Activated CD4-positive, alpha-beta T cell treated with anti-CD3 and anti-CD28 coated beads, Interleukin-2, amount 10 ng/mL, durations not matched to agents 24 days and 14 days (primary cell): ENCODE measurements at places on chromosomes 12 and 14.
A peak's percentile ranks its signal among the peaks of the same experiment; 100 is the strongest.

- peak; percentile 94 for DNase-seq
Observed at GRCh38 chr14:80959496-80959895, 4.1 kb downstream of the TSHR start.

DNA sequence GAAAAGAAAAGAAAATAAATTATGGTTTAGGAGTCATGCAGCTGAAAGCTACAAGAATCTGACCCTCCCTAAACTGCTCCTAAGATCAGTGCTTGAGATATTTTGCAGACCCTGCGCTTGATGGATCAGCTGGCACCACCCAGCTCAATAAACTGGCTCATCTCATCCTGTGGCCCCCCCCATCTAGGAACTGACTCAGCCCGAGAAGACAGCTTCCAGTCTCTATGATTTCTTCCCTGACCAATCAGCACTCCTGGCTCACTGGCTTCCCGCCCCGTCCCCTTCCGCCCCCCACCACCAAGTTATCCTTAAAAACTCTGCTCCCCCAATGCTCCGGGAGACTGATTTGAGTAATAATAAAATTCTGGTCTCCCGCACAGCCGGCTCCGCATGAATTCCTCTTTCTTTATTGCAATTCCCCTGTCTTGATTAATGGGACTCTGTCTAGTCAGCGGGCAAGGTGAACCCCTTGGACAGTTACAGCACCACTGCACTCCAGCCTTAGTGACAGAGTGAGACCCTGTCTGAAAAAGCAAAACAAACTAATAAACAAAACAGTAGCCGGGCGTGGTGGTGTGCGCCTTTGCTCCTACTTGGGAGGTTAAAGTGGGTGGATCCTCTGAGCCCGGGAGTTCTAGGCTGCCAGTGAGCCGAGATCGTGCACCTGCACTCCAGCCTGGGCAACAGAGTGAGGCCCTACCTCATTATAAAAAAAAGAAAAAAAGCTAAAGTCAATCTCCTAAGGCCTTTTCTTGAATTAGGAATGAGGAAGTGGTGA is 24.5 kb upstream of the SPTLC2 start:
- no peak for DNase-seq

GRCh38 chr12:56816491-56816890 is 53.4 kb downstream of the HSD17B6 start:
- DNase-seq: no peak

DNA sequence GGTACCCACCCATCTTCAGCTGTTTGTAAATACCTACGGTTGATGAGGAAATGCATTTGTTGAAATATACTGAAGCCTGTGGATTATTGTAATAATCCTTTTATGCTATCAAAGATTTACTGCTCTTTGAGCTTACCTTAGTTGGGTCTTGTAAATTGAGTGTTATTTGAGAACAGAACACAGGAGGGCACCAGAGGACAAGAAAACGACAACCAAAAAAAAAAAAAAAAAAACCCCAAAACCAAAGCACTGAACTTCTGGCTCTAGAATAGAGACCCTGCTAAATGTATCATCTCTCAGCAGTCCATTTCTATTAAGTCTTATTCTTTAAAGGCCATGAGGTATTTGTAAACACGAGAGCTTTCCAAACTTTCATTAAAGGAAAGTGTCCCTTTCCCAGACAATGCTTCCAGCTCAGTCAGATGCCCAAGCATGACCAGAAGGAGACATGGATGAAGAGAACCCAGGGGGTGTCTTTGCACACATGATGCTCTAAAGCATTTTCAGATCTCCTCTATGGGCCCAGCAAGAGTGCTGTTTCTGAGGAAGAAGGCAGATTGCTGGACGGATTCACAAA is 763.9 kb downstream of the NRXN3 start:
- DNase-seq: no peak

DNA sequence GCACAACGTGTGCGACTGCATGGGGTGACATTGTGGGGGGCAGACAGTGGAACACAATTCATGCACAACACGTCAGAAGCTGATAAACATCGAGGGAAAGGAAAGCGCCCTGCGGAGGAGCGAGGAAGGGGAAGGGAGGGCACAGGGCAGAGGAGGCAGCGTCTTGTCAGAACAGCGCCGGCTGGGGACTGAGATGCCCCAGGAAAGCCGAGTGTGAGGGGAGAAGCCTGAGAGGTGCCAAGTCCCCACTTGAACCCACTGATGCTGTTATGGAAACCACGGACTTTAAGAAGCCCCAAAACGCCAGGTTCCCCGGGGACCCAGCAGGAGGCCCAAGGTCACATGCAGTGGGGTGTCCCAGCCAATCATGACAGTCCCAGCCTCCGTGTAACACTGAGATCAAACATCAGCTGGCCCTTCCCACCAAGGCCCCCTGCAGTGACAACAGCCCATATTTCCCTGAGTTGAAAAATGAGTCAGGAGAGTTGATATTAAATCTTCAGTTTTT is 70.0 kb downstream of the GALNT9 start:
- DNase-seq: no peak
